Astrocyte of the cerebellum (primary cell): ENCODE measurements at places on chromosomes 12 and 14.

- DNase-seq: no peak
Measured at GRCh38 chr12:13343375-13343774, 146.8 kb downstream of the EMP1 start.

- no peak for DNase-seq
Measured at GRCh38 chr14:70303545-70304293, 55.8 kb downstream of the COX16 start.

GRCh38 chr14:76073717-76074116 is 78.0 kb upstream of the GPATCH2L start:
- no peak for DNase-seq

- DNase-seq: no peak
Measured at GRCh38 chr14:38120109-38120508, 87.6 kb upstream of the SSTR1 start.

GRCh38 chr14:100275214-100275613 is 31.0 kb downstream of the SLC25A29 start:
- no peak for DNase-seq

- no peak for DNase-seq
Measured at GRCh38 chr12:39205969-39206368, 237.0 kb downstream of the KIF21A start.

GRCh38 chr14:88194531-88194930 is 128.5 kb downstream of the KCNK10 start:
- no peak for DNase-seq

DNA sequence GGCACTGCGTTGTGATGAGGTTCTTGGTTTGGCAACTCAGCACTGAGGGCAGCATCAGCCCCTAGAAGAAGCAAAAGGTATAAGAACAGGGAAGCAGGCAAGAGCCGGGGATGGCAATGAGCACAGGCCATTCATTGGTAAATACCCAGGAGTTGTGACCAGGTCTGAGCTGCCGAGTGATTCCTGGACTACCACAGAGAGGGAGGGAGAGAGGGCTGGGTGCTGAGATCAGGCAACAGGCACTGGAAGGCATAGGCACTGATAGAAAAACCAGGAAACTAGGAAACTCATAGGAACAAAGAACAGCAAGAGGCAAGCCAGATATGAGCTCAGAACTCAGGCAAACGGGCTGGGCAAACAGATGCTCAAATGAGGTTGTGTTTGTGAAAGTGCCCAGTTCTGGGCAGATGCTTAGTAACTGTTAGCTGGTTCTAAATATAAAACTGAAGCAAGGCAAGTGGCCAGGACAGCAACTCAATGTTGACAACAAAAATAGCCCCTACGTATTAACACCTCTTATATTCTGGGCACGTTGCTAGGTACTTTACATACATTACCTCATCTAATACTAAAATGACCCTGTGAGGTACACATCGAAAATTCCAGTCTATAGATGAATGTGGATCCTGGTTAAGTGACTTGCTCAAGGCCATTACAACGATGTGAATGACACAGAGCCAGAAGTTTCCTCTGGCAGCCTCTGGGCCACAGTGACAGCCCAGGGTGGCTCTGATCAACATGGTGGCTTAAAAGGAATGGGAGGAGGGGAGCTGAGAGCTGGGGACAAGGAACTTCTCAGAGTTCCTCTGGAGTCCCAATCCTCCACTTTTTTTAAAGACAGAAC is 121.1 kb downstream of the PRMT8 start:
- no peak for DNase-seq

- DNase-seq: peak; percentile 89
Measured at GRCh38 chr12:122067966-122068365, 10.6 kb upstream of the MLXIP start.

DNA sequence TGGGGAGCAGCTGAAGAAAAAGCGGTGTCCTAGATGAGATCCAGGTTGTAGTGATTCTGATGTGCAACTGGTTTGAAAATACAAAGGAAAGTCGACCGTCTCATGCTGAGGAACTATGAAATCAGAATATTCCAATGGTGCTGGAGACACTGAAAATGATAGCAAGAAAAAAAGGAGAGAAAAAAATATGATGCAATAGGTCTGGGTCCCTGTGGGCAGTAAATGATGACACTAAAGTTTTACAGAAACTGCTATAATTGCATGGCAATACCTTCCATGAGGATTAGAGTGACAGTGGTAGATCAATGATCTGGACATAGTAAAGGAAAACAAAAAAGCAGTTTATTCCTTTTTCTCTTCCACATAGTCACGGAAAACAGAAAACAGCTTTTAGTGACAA is 2.3 kb downstream of the PYM1 start:
- no peak for DNase-seq

DNA sequence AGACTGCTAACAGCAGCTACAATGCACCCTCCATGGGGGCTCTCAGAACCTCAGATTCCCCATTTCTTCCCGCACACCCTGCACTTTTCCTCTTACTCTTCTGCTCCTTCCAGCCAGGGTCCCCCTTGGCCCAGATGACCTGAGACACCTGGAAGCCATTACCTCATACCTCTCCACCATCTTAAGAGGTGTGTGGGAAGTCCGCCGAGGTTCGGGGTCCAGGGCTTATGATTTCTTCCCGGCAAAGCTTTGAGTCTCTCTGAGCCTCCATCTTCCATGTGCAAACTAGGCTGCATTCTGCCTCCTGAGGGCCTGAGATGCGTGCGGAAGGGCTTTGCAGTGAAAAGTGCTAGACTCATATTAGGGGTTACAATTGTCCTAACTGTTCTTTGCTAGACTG is 5.3 kb downstream of the GSC start:
- DNase-seq: no peak

GRCh38 chr12:131380965-131381705 is 329.8 kb upstream of the SFSWAP start:
- no peak for DNase-seq

- DNase-seq: no peak
Measured at GRCh38 chr12:117284140-117284539, 77.3 kb downstream of the NOS1 start.

GRCh38 chr12:271161-271560 is 8.5 kb upstream of the SLC6A13 start:
- DNase-seq: peak; percentile 6

GRCh38 chr12:44668443-44668842 is 207.7 kb downstream of the NELL2 start:
- DNase-seq: no peak

DNA sequence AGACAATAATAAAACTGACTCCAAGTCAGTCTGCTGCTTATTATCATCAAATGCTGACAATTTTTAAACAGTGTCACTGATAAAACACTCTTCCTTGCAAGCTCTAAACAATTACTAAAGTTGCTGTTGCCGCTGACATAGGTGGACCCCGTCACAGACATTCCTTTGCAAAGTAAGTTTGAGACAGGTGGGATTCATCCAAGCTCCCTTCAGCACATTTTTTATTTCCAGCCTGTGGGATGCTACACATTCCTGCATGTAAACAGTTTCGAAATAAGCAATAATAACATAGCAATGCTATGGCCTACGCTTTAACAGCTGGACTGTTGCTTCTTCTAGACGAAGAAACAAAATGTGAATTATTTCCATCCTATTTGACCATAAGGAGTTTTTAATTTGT is 85.4 kb upstream of the HIF1A start:
- DNase-seq: no peak

GRCh38 chr14:67453575-67454300 is 34.8 kb downstream of the TMEM229B start:
- no peak for DNase-seq

DNA sequence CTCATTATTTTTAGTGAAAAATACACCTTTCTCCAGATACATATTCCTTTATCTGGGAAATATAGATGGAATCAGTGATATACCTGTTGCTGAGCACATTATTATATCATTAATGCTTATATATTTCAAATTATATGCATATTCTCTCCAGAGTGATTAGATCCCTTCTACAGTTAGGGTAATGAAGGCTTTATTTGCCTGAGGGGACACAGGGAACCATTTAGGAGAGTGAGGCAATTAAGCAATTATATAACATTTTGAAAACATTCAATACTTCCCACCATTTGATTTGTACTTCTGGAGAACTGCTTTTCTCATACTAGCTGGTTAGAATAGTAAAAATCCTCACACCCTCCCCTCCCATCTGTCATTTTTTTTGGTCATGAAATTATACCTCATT is 212.8 kb upstream of the NOVA1 start:
- no peak for DNase-seq

DNA sequence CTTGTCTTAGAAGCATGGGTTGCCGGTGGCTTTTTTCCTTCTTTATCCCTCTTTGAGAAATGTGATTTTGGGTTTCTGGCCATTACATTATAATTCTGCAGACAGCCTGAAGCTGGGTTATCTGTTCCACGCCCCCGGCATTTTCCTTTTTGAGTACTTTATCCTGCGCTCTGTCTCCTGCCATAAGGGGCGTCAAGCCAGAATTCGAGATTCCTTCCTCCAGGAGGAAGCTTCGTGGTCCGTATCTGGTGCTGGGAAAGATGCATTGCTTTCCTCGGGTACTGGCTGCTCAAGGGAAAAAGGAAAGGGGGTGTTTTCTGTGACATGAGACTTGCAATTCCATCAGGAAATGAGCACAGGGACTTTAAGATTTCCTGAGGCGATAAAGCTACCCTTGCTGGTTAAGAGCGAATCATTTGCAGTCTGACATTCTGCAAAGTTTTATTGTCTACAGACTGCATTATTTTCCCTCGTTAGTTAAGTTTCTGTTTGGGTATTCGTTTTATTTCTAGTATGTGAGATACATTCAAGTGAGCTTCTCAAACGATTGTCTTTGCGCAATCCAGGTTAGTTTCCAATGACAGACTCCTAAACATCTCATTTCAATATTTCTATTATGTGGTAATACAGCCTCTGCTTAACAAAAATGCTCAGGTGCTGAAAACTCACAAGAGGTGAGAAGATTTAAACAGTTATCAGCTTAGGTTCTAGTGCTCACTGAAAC is 694 bp downstream of the AKAP5 start:
- DNase-seq: peak; percentile 37

- DNase-seq: no peak
Measured at GRCh38 chr14:73887694-73888459, 1.2 kb downstream of the ZNF410 start.

DNA sequence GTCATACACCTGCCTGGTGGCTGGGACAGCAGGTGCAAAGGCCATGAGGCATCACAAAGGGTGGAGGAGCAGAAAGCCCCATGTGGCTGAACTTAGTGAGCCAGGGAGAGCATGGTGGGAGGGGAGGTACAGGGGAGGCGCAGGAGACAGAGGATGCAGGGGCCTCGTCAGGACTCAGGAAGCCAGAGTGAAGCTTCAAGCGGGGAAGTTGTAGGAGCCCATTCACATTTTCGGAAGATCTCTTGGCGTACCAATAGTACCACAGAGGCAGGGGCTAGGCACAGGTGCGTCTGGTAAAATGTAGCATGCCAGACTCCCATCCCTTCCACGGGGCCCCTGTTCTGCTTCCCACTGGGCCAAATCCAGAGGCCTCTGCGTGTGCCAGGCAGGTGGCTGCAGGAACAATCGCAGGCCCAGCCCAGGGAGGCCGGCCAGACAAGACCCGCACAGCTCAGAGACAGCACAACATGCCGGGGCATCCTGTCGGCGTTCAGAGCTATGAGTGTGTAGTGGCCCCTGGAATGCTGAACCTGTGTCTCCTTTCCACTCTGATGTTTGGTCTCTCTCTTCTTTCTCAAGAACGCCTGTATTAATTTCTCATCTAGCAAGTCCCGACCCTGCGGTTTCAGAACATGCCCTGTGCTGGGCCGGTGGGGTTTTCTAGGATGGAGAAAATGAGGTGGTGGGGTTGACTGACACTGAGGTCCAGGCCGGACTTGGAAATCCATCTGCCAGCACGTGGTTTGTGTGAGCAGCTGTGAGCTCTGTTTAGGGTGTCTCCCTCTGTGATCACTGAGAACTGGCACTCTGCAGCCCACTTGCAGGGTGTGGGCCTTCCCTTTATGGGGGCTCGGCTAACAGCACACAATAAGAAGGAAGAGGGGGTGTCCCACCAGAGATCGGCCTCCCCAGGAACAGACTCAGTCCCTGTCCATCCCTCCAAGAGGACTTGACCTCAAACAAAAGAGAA is 5.5 kb upstream of the TMEM132D start:
- DNase-seq: no peak

- peak; percentile 1 for DNase-seq
Measured at GRCh38 chr14:104436047-104436591, 143.4 kb upstream of the C14orf180 start.

DNA sequence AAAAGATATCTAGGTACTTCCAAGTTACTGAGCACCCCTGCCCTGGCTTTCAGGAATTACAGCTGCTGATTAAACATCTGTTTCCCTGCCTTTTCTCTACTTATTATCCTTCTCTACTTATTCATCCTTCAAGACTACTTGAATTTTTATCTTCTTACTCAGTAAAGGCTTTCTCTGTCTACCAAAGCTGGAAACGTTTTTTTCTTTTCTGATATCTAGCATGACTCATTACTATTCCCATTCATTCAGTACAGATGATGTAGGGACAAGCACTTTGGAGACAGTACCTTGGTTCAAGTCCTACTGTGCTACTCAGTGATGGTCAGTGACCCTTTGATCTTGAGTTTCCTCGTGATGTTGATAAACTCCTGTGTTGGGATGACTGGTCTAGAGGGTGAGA is 848.7 kb downstream of the NRXN3 start:
- DNase-seq: no peak

- peak; percentile 27 for DNase-seq
Measured at GRCh38 chr12:41663598-41664265, 475.6 kb downstream of the PDZRN4 start.

DNA sequence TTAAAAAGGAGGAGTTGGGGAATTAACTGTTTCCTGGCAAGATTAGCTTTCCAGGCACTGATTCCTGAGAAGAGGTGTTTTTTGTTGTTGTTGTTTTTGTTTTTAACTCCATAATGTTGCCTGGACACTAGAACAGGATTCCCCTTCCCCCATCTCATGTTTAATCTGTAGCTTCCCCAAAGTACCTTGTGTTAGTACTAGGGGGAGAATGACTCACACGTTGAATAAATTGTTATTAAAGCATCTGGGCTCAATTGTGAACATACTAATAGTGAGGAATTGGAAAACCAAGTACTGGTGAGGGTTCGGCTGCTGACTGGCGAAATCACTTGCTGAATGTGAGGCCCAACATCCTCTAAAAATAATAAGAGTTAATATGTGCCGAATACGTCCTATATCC is 1.3 kb upstream of the GNG2 start:
- DNase-seq: no peak

GRCh38 chr14:69093631-69094421 is 59.1 kb downstream of the DCAF5 start:
- DNase-seq: peak; percentile 46

DNA sequence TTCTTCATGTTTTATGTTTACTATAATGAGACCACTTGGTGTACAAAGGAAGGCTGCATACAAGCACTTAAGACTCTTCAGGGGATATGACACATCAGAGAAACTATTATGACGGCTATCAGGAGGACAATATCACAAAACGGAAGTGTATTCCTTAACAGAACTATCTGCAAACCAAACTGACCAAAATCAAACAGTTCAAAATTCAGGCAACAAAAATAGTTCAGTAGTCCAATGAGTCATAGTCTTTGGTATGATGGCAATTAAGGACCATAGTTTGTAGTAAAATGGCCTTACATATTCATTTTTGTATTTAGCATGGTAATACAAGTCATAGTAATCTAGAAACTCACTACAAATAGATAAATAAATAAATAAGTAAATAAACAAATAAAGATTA is 1638.7 kb upstream of the SEL1L start:
- no peak for DNase-seq

GRCh38 chr14:58777541-58777979 is 139.8 kb downstream of the DACT1 start:
- DNase-seq: peak; percentile 8
